ENCODE measurements at places on chromosomes 12 and 14.

DNA sequence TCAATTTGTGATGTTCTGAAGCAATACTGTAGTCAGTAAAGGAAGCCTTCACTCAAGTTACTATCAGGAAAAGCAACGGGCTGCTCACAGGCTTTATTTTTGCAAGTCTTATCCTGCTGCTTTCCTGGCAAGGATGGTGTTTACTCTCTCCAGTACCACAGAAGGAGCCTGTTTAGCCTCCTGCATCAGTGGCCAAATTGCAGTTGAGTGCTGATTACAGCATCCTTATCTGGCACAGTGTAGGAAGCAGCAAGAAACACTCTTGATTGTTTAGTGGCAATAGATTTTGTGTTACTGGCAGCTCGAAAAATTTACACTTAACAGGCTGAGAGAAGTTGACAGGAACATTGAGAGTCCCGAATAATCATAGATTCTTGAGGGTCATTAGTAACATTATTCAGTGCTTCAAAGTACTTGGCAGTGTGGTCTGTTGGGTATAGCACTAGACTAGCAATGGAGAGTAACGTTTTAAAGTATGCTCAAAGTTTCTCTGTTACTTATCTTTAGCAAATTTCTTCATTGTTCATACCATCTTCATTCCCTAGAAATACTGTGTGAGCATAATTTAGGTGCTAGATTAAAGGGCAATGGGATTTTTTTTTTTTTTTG is 11.7 kb downstream of the TULP3 start:
- no peak for DNase-seq

GRCh38 chr12:118418385-118419057 is 42.2 kb downstream of the SUDS3 start:
- no peak for DNase-seq

DNA sequence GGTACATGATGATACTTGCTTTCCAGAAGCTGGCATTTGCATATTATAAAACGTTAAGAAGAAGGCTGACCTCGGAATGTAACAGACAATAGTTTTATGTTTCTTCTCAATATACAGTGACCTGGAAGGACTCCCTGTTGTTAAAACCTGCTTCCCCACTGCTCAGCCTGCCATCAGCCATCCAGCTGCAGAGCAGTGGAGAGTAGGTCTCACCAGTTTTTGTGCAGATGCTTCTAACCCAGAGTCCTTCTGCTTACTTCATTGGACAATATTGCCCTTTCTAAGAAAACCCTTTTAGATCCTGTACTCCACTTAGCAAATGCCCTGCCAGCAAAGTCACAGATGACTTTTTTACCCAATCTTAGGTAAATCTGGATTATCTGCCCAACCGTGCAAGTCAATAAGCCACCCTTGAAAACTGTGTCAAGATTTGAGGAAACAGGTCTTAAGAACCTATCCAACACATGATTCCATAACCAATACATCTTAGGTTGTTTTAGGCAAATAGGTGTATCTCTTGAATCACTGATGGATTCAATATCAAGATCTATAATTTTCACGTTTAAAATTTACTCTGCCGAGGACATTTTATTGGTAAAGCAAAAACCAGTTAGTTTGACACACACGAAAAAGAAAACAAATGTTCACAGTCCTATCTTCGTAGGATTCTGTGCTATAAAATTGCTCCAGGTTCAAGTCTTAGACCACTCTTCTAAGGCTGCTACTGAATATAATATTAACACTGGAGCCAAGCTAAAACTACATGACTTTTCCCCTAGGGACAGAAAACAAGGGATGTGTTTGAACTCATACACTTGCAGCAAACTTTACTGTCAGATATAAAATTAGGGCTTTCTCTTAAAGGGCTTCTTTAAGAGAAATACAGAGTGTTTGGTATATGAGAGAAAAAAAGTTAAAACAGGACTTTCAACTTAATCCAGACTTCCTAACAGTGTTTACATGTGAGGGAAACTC is 5.7 kb downstream of the PHLDA1 start:
- DNase-seq: no peak

GRCh38 chr14:65297744-65298143 is 114.8 kb upstream of the FUT8 start:
- no peak for DNase-seq

DNA sequence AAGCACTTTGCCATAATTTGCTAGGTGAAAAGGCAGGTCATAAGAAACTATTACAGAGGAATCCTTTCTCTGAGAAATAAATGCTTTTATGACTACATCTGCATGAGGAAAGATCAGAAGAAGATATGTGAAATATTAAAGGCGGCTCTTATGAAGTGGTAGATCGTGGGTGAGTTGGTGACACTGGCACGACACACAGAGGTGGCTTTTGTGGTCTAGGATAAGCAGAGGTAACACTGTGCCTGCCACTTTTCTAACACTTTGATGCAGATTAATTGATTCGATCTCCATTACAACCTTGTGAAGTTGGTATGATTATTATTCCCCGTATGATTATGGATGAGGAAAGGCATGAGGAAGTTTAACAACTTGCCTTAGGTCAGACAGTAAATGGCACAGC is 60.0 kb upstream of the ELK3 start:
- no peak for DNase-seq

DNA sequence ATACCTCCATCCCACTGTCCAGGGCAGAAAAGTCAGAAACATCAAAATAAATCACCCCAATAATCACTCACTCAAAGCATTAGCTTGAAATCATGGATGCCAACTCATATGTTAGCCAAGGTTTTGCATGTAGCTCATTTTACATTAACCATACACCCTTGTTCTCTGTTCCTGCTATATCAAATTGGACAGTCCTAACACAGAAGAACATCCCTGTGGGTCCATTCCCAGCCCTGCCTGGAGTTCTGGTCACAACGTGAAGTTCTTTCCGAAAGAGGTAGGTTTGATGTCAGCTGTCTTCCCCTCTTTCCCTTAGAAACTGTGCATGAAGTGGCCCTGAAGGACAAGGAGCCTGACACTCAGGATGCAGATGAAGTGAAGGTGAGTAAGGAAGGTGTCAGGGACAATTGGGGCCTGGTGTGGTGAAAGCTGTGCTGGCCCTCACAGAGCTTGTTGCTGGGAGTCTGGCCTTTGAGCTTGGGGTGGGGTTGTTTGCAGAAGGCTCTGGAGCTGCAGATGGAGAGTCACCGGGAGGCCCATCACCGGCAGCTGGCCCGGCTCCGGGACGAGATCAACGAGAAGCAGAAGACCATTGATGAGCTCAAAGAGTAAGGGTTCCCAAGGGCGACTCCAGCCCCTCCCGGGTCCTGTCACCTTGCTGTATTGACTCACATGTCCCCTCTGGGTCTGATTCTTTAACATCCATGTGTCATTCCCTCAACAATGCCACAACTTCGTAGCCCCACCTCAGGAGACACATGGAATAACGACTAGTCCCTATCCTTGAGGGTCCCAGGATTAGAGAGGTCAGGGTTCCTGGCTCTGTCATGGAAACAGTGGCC is 15.0 kb upstream of the PIP4K2C start:
- DNase-seq: no peak

- DNase-seq: no peak
These were observed 102.8 kb downstream of the SCAF11 start for GRCh38 chr12:45887544-45887943.
